Activated CD8-positive, alpha-beta memory T cell treated with anti-CD3 and anti-CD28 coated beads for 36 hours (primary cell): ENCODE measurements at places on chromosomes 13 and 19. TPM values are rescaled to one million over a fixed set of nuclear protein-coding genes. Genes with fewer than 3 reads are reported as not detected.

Gene DIAPH3
- 19.0 TPM for total RNA-seq

Gene CABP5
- not detected for total RNA-seq

Gene MCEMP1
- total RNA-seq: not detected

Gene RAB20
- total RNA-seq: 2.3 TPM

Gene MYO1F
- total RNA-seq: 35.4 TPM

Gene SYNE4
- total RNA-seq: 1.2 TPM

Gene APC2
- total RNA-seq: 0.06 TPM

Gene PLVAP
- total RNA-seq: not detected

Gene ZNF317
- total RNA-seq: 51.0 TPM

Gene YJEFN3
- 7.3 TPM for total RNA-seq

Gene CYP2A6
- not detected for total RNA-seq

Gene CEACAM8
- total RNA-seq: not detected

Gene CYP4F8
- total RNA-seq: not detected

Gene KLF5
- 1.4 TPM for total RNA-seq

Gene KLF12
- 21.2 TPM for total RNA-seq

Gene ZC3H4
- 87.8 TPM for total RNA-seq

Gene KIR3DL1
- total RNA-seq: 0.23 TPM

Gene ZNF626
- 8.2 TPM for total RNA-seq

Gene EBI3
- total RNA-seq: 8.4 TPM

Gene ZNF155
- 4.8 TPM for total RNA-seq

Gene DOCK6
- 3.0 TPM for total RNA-seq

Gene CTXN1
- total RNA-seq: 0.91 TPM

Gene APLP1
- 1.7 TPM for total RNA-seq

Gene ZIM2
- total RNA-seq: not detected

Gene XAB2
- total RNA-seq: 42.3 TPM

Gene ZNF229
- 1.2 TPM for total RNA-seq

Gene TSSK6
- 2.8 TPM for total RNA-seq

Gene LPAR6
- total RNA-seq: 5.3 TPM

Gene FBN3
- total RNA-seq: not detected

Gene DACH1
- not detected for total RNA-seq

Gene FXYD3
- total RNA-seq: not detected

Gene ONECUT3
- not detected for total RNA-seq

Gene CBLC
- total RNA-seq: not detected

Gene ZNF784
- total RNA-seq: 2.8 TPM

Gene ERCC5
- 52.3 TPM for total RNA-seq

Gene ZNF154
- total RNA-seq: 5.1 TPM

Gene LSM14A
- total RNA-seq: 109 TPM

Gene ZNF570
- total RNA-seq: 3.7 TPM

Gene ZNF492
- 1.7 TPM for total RNA-seq

Gene KLK12
- not detected for total RNA-seq

Gene TEX101
- total RNA-seq: not detected

Gene HCN2
- total RNA-seq: 0.55 TPM

Gene ZNF726
- total RNA-seq: 15.4 TPM

Gene GRK1
- 0.19 TPM for total RNA-seq

Gene LIN7B
- total RNA-seq: 4.7 TPM

Gene CGB8
- total RNA-seq: not detected

Gene VSTM1
- total RNA-seq: not detected

Gene MUC16
- total RNA-seq: not detected

Gene TMC4
- not detected for total RNA-seq

Gene FUT2
- total RNA-seq: not detected

Gene EDDM13
- total RNA-seq: 0.72 TPM
